Type B pancreatic cell (in vitro differentiated cells): ENCODE measurements at places on chromosomes 1 and 21. TPM values are rescaled to one million over a fixed set of nuclear protein-coding genes. Genes with fewer than 3 reads are reported as not detected.

DNA sequence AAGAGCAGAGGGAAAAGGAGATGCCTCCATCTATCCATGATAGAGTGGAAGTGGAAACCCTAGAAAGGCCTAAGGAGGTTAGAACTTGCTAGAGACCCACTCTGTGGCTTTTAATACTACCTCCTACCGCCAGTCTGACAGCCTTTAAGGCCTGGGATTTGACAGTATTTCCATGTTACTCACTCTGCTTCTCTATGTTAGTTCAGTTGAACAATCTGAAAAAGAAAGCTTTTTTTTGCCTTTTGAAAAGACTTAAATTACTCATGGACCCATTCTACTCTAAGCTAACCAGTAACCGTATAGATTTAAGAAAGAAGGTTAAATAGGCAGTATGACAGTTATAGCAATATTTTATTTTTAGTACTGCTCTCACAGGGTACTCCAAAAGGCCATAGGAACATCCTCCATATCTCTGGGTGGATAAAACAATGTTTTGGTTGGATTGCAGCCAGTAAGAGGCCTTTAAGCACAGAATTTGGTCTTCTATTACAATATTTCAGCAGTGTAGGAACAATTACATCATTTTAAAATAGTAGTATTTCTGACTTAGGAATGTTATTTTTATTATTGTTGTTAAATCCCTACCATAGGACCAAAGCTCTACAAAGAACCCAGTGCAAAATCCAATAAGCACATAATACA is 15.9 kb upstream of the GPR25 start:
- no peak for DNase-seq

DNA sequence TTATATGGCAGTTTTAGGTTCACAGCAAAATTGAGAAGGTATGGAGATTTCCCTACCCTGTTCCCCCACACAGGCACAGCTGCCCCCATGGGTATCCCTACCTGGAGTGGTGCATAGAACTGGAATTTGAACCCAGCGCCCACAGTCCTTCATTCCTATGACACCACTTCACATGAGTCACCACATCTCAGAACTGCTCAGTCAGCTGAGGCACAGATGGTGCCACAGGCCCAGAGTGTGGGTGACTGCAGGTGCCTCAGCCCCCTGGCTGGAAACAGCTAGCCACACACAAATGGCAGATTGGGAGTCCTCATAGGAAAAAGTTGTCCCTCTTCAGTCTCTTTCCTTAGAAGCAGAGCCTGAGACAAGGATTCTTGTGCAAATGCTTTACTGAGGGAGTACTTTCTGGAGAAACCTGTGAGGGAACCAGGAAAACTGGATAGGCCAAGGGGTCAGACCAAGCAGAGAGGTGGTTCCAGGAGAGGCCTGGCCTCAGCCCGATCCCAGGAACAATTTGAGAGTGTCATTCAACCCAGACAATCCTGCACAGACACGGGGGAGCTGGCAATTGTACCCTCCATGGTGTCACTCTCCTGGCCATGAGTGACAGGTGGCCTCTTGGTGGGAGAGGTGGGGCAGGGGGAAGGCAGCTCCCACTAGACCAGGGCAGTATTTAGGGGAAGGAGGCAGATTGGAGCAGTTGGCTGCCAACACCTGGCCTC is 6.9 kb downstream of the PLA2G2D start:
- DNase-seq: no peak

DNA sequence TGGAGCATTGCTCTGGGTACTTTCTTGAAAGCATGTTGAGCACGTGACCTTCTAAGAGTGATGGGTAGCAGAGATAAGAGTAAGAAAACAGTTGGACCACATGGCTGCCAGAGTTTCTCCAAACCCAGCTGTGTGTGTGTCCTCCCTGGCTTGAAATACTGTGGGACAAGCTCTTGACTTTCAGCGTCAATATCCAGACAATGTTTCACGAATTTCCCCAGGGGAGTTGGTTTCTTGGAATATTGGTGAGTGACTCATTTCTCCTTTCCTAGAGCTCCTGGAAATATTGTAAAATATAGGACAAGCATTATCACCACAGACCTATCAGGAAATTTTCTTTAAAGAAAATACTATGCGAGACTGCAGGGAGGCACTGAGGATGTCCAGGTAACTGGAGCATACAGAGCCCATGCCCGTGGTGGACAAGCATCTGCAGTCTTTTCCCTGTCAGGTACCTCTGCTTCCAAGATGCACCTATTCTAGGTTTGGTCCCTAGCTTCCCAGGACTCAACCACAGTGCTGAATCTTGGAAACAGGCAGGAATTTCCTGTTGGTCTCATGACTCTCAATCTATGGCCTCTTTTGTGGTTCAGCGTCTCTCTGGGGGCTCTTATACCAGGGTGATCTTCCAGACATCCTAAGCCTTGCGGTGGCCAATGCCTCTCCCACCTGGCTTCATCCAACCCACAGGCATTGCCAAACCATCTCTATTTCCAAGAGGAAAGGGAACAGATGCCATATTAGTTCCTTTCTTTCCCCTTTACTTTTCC is 67.4 kb downstream of the KCNJ6 start:
- no peak for DNase-seq

GRCh38 chr1:5720936-5721335 is 271.3 kb downstream of the NPHP4 start:
- no peak for DNase-seq

Gene ATAD3C
- 1.8 and 2.4 TPM in 2 replicates for total RNA-seq

Gene HMCN1
- total RNA-seq: 4.1 and 13.2 TPM in 2 replicates

Gene NPR1
- total RNA-seq: 2.2 and 2.4 TPM in 2 replicates
